Mesothelial cell of epicardium (in vitro differentiated cells): ENCODE measurements at places on chromosomes 11 and 22.

DNA sequence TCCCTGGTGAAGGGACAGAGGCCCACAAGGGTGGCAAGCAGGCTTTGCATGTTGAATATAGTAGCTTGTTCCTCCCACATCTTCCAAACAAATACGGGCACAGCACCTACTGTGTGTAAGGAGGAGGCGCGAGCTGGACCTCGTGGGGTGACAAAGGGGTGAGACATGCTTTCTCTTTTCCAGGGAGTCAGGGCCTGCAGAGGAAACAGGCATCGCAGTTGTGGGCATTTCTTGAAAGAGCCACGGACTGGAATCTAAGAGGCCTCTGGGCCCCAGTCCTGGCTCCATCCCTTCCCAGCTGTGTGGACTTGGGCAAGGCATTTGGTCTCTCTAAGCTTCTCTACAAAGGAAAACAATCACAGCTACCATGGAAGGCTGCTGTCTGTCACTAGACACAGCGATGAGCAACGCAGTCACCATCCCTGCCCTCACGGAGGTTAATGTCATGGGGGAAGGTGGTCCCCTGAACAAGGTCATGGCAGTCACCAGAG is 13.0 kb upstream of the CDC42EP1 start:
- no peak for DNase-seq

- no peak for DNase-seq
Measured at GRCh38 chr22:46149512-46150033, 753 bp upstream of the PPARA start.

- DNase-seq: no peak
Measured at GRCh38 chr22:36725366-36726006, 21.9 kb upstream of the CACNG2 start.

DNA sequence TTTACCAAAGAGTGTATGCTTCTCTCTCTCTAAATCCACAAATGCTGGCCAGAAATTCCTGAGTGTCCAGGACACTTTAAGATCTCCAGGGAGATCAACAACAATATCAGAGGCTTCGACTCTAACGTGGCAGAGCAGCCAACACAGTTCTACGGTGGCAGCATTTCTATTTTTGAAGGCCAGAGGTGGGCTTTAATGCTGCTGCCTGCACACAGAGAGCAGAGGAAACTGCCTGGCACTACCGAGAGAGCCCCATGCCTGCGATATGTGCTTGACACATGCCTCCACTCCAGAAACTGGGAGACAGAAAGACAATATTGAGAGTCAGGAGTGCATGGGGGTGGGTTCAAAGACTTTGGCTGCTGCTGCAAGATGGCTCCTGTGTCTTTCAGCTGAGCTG is 48.8 kb upstream of the GALNT18 start:
- no peak for DNase-seq

- DNase-seq: no peak
Measured at GRCh38 chr11:65554057-65554818, 3.9 kb downstream of the LTBP3 start.

- DNase-seq: no peak
Measured at GRCh38 chr22:34567367-34567766, 498.6 kb upstream of the ISX start.

- no peak for DNase-seq
Measured at GRCh38 chr22:50713008-50713385, 25.0 kb upstream of the ACR start.

GRCh38 chr11:73598719-73599379 is 937 bp upstream of the FAM168A start:
- DNase-seq: no peak

GRCh38 chr22:42297778-42298177 is 27.3 kb upstream of the TCF20 start:
- no peak for DNase-seq

DNA sequence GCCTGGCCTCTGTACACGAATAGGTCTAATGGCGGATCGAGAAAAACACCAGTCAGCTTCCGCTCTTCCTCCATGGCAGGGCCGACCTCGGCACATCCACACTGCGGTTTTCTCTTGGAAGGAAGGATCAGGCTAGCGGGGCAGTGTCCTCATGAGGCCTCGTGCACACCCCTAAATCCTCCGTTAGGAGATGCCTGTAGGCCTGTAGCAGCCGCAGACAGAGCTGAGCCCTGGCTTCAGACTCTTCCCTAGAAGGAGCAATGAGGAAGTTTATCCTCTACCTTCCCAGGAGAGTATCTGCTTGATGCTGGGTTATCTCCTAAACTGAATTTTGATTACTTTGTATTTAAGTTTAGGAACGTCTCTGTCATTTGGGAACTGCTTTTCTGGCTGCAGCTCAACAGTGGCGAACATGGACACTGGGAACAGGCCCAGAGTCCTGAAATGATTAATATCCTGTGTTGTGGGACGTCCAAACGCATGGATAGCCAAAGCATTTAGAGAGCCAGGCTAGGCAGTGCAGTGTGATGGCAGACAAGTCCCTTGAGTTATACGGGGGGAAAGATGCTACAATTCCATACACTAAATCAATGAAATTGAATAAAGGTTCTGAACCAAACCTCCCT is 16.5 kb upstream of the BMAL1 start:
- no peak for DNase-seq

- DNase-seq: no peak
Measured at GRCh38 chr11:29119116-29119515, 897.7 kb downstream of the KCNA4 start.

DNA sequence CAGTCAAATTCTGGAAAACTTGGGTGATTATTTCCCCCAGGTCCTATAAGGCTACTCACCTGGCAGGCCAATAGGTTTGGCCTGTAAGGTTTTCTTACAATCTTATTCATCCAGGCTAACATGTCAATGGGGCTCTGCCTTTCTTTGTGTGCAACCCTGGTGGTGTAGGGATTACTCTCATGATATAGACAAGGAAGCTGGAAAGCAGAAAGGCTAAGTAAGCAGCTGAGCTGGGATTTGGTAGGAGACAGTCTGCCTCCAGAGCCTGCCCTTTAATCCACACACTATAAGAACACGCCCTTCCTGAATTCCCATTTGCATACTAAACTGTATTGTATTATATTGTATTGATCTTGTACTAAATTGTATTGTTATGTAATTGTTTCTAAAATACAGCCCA is 373.3 kb upstream of the CCDC90B start:
- DNase-seq: no peak

- no peak for DNase-seq
Measured at GRCh38 chr22:17647991-17648390, 9.4 kb downstream of the BCL2L13 start.

- DNase-seq: peak; percentile 47
Measured at GRCh38 chr22:24875862-24876506, 70.0 kb downstream of the SGSM1 start.

DNA sequence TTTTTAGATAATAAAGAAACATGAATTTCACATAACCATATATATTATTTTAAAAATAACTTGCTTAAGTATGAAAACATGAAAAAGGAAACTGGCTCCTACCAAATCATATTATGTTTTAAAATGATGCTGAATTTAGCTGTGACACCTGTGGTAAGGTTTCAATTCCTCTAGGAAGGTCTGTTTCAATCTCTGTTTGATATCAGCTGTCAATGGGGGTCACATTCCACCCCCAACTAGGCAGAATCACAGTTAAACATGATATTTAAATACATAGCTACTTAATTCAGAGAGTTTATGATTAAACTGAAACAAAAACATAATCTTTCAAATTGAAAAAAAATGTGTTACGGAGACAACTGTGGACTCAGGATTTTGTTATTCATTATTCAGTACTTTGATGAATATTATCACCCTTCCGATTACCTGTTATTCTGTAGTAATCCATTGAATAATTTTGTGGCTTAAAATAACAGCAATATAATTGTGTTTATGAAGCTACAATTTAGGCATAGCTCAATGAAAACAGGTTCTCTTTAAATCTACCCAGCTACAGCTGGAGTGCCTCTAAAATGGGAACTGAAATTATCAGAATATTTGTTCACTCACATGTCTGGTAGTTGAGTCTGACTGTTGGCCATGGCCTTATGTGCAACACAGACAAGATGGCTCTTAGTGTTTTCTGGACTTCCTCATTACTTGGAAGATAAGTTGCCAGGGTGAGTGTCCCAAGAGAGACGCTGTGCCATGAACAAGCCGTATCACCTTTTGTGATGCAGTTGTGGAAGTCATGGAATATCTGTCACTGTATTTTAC is 244.6 kb upstream of the ANO3 start:
- no peak for DNase-seq
